ENCODE measurements at places on chromosomes 11 and 22. TPM values are rescaled to one million over a fixed set of nuclear protein-coding genes. Genes with fewer than 3 reads are reported as not detected.

DNA sequence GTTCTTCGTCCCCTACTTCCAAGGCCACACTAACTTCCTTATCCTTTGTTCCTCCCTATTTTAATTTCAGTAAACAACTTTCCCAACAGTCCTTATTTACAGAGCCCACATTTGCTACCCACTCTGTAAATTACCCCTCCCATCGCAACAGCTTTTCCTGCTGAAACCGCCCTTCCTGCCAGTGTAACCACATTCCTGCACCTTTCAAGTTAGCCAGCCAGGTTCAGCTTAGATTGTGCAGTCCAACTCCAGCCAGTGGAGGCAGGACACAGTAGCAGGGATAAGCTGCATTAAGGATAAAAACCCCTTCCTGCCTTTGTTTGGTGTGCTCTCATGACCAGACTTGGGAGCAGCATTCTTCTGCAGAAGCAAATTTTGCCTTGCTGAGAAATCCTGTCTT lies 768.3 kb upstream of the ARHGAP42 start:
- DNase-seq, result no peak

DNA sequence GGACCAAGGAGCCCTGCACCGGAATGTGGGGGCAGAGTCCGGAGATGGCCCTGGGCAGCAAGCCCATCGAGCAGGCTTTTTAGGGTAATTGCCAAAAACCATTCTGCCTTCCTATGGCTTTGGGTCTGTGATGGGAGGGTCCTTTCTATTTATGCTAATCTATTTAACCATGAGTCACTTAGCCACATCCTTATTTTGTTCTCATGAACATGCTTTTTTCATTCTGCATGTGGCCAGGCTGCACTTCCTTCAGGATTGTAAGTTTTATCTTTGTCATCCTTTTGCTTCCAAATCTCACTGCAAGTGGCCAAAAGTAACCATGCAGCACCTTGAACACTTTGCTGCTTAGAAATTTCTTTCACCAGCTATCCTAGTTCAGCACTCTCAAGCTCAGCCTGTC lies 88.3 kb downstream of the EFCAB6 start:
- DNase-seq, result no peak

DNA sequence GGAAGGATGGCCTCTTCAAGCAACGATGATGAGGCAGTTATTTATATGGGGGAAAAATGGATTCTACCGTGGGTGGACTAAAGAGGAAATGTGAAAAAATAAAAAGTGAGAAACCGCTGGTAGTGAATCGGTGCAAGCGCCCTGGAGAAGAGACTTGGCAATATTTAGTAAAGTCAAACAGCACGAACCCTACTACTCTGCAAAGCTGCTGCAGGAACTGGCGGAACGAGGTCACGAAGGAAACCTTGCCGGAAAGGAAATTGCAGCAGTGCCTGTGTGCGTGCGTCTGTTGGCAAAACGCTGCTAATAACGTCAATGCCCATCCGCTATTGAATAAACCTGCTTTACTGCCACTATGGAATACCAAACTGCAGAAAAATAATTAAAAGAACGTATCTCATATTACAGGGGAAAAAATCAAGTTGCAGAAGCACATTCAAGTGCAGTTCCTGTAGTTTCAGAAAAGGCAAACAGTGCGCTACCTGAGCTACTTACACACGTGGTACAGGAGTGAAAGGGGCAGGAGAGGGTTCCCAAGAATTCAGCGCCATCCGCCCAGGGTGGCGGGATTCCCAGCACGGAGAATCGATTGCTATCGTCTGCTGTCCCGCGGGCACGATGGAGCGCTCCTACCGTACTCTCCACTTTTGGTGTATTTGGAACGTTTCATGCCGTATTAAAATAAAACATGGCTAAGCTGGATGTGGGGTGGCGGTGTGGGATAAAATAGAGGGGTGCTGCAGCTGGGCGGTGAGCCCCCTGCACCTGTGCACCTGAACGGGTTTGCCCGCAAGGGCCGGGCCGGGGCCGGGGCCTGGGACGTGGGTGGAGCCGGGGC lies 585 bp upstream of the NADSYN1 start:
- no peak for DNase-seq

The SGSM1 gene
- not detected for total RNA-seq

The SMIM38 gene
- not detected for total RNA-seq

Data from HFFc6 (cell line).